ENCODE measurements at places on chromosomes 5 and 9.

DNA sequence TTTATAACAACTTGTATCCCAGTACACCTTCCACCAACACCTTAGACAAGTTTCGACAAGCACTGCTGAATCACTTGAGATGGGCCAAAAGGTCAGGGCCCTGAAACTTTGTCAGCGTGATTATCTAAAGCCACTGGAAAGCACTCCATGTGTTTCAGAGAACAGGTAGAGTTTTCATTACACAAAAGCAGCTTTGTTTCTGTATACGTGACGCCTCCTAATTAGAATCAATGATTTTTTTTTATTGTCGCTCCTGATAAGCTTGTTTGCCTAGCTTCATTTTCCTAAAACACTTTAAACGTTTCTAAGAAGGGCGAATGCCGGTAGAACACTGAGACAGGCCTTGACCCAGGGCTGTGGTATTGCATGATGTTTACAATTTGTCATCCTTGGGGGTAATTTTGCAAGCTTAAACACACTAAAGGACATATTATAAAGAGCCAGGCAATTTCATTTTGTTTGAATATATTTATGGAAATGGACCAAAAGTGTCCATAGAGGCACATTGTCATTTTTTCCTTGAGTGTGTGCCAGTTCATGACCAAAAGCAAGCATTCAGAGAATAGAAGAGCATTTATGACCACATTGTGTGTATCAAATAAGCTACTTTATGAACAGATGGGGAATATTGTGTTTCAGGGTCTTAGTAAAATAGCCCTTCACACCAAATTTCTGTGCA is 193.6 kb downstream of the GLIS3 start:
- DNase-seq = no peak

GRCh38 chr9:17967731-17968130 is 388.9 kb downstream of the SH3GL2 start:
- no peak for DNase-seq

DNA sequence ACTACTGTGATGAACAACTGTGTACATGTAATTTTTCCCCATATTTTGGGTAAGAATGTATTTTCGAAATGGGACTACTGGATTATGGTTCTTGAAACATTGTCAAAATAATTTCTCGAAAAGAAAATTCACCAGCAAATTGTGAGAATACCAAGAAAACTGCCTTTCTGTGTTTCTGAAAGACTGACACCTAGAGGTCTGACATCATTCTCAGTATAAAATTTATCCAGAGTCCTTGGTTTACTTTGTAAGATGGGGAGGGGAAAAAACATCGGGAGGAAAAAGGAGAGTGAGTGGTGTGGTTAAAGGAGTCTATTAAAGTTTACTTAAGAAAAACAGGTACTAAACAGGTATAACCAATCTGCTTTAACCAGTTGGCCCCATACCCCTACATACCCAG is 149.2 kb downstream of the CEP120 start:
- no peak for DNase-seq

DNA sequence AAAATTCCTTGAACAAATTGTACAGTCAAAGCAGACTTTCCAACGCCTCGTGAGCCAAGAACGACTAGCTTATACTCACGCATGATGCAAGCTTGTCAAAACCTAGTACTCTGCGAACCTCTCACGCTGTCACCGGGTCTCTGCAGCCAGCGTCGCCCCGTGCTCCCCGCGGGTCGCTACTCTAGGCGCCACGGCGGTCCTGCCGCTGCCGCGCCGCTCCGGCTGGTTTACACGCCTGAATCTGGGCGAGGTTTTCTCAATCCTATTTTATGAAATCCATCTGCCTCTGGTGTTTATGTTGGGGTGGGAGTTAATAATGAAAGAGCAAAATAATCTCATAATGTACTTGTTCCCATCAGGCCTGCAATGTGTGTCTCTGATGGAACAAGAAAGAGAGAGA is 90.9 kb downstream of the SV2C start:
- DNase-seq = no peak

DNA sequence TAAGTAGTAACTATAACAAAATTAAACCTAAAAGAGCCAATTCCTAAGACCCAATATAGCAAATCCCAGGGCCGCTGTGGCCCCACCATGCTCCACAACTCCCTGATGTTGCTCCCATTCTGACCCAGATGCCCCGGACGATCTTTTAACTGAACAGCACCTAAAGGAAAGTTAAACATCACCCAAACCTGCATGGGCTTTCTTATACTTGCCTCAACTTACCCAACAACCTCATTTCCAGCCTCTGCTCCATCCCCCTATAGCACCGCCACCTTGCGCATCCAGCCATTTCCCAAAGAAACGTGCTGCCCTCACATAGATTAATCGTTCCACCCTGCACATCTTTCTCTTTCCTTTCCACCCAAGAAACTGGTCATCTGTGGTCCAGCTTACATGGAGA is 54.6 kb downstream of the ZNF354C start:
- no peak for DNase-seq

DNA sequence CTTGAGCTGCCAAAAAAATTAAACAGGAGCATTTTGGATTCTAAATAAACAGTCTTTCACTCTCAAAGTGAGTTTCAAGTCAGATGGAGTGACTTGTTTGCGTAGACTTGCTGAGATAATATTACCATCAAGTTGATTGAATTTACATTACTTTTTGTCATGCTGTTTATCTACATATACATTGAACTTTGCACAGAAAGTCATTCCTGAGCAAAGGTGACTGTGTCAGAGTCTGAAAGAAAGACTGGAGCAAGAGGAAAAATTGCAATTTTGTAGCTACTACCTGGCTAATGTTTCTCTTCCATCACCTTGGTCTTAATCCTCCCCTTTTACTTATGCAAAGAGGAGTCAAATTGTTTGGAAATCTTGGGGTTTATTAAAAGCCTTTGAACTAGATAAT is 179.4 kb downstream of the PTTG1 start:
- DNase-seq = no peak

DNA sequence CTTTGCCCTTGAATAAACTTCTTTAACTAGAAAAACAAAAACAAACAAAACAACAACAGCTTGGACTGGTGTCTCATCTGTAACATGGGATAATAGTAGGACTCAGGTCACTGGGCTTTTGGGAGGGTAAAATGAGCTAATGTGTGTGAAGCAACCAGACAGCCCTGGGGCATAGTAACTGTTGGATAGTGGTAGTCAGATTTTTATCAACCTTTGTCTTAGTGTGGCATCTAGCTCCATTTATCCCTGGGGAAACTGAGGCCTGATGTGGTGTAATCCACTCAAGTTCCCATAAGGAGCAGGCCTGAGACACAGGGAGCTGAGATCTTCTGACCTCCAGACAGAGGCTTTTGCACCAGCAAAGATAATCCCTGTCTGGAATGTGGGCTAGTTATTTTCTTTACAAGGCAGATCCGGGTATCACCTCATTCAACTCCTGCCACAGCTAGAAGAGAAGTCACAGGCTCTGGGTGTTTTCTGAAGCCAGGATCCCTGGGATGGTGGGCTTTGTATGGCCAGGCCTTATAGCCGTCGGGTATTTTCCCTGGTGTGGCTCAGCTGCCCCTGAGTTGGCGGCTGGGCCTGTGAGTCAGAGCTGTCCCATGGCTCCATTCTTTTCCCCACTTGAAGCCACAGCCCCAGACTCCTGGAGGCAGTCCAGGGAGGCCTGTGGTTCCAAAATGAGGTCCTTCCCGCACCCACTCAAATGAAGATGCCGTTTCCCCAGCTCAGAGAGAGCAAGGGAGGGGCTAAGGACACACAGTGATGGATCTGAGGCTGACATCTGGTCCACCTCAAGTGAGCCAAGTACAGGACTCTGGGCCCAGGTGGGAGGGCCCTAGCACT is 26.1 kb upstream of the CSF1R start:
- DNase-seq = no peak

Measured in activated gamma-delta T cell (primary cell).